ENCODE measurements at places on chromosomes 2 and 18.

GRCh38 chr2:240782221-240782885, 37.7 kb downstream of the KIF1A start:
- DNase-seq = no peak

DNA sequence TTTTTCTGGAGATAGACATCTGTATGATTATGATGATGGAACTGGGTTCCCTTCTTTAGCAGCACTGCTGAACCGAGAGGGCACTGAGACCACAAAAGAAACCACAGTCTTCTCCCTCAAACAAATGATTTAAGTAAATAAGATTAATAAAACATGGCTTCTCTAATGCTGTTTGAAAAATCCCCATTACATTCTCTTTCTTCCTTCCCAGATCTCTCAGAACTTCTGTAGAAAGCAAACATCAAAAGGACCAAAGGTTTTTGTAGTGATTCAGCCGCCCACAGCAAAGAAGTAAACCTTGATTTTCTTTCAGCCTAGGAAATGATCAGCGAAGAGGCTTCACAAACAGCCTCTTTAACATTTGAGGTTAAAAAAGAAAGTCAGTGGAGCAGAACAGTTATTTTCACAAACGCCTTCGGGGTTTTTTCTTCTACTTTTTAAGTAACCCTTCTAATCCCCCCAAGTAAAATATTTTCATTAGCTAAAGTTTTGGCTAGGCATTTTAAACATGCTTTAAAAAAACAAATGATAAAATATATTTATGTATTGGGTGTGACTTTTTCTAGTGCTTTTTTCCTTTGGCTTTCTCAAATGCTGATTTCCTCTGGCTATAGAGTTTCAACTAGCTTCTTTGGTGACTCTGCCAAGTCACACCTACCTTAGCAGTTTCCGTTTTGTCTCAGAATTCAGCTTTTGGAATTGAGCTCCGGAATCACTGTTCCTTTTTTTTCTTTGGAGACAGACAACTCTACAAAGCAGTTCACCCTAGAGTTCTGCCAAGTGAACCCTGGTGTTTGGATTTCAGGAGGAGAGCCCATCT, 89.6 kb downstream of the UPP2 start:
- no peak for DNase-seq

GRCh38 chr2:207716056-207716455, 4.6 kb downstream of the CCNYL1 start:
- DNase-seq = no peak

DNA sequence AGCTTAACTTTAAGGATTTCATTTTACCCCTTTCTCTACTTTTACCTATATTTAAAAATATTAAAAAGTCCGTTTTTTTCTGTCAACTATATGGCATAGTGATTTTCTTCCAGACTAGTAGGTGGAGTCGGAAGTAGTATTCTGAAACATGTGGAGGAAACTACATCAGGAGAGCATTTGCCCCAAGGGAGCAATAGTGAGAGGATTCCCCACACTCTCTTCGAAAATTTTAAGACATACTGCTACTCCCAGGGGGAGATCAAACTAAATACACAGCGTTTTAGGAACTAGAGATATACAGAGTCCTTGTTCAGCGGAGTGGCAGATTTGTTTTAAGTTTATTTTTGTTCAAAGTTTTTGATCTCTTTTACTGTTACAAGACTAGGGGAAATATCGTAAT, 40.6 kb downstream of the METAP1D start:
- DNase-seq = no peak

GRCh38 chr18:64202863-64203262, 54.0 kb upstream of the LINC00305 start:
- no peak for DNase-seq

DNA sequence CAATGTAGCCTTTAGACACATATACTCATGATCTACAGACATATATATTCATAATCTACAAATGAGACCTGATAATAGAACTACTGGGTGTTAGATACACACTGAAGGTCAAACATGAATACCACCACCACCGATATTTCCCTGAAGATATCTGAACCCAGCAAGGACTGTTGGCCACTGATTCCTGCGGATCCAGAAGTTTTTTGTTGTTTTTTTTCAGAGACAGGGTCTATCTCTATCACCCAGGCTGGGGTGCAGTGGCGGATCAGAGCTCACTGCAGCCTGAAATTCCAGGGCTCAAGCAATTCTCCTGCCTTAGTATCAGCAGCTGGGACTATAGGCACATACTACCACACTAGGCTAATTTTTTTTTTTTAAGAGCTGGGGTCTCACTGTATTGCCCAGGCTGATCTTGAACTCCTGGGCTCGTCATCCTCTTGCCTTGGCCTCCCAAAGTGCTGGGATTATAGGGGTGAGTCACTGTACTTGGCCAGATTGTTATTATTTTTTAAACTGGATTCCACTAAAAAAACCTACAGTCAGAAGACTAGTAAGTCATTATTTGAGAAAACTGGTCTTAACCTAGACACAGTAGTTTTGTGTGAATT, 1.8 kb downstream of the METTL5 start:
- DNase-seq = no peak

All from Ammon's horn (tissue), 1 donor.